ENCODE measurements at places on chromosomes 13 and 19. TPM values are rescaled to one million over a fixed set of nuclear protein-coding genes. Genes with fewer than 3 reads are reported as not detected.

Gene ACTN4
- total RNA-seq, result 879 TPM

Gene ZNF763
- total RNA-seq, result not detected

Gene OXGR1
- total RNA-seq, result 0.36 TPM

Gene TCF3
- total RNA-seq, result 156 TPM

Gene OR7C1
- total RNA-seq, result not detected

Gene GRIN3B
- total RNA-seq, result 2.7 TPM

- peak; percentile 53 for DNase-seq
- no peaks in the 10 kb centered on the region for H3K36me3 ChIP-seq
- H3K4me1 ChIP-seq, result no peaks in the 10 kb centered on the region
- peak overlapping the region; percentile 46 for H3K4me3 ChIP-seq
Observed at GRCh38 chr13:21478881-21479808, 20.0 kb upstream of the ZDHHC20 start.

GRCh38 chr19:11261431-11261970, 823 bp downstream of the DOCK6 start:
- H3K4me3 ChIP-seq, result peak overlapping the region; percentile 61
- H3K36me3 ChIP-seq, result no peaks in the 10 kb centered on the region
- H3K27me3 ChIP-seq, result no peaks in the 10 kb centered on the region
- H3K27ac ChIP-seq, result no peak overlapping the region
- peaks cover 4% of the 10 kb centered on the region for H3K4me1 ChIP-seq
- DNase-seq, result no peak

GRCh38 chr13:97448503-97449251, 14.7 kb downstream of the RAP2A start:
- no peak overlapping the region for H3K27ac ChIP-seq
- peaks cover 3% of the 10 kb centered on the region for H3K36me3 ChIP-seq
- no peaks in the 10 kb centered on the region for H3K4me1 ChIP-seq
- H3K4me3 ChIP-seq, result no peak overlapping the region
- no peak for DNase-seq

DNA sequence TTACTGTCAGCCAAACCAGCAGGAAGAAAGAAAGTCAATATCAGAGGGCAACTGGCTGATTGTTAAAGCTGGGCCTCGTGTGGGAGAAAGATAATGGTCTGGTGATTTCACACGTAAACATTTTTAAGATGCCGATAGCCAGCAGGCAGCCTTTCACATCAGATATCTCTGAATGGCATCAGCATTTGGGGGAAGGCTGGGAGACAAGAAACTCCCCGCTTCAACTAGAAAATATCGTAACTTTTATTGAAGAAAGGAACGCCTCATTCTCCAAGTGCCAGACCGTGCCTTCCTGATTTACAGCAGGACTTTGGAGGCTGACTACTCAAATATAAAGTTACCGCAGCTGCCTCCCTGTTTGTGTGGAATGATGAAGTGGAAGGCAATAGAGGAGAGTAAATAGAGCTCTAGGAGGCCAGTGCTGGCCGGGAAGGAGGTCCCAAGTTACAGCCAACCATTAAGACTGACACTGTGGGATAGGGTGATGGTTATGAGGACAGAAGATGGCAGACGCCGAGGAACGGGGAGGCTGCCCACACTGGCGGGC, 284.3 kb upstream of the MAB21L1 start:
- no peak overlapping the region for H3K4me3 ChIP-seq
- no peaks in the 10 kb centered on the region for H3K27me3 ChIP-seq
- H3K4me1 ChIP-seq, result peaks cover 11% of the 10 kb centered on the region

DNA sequence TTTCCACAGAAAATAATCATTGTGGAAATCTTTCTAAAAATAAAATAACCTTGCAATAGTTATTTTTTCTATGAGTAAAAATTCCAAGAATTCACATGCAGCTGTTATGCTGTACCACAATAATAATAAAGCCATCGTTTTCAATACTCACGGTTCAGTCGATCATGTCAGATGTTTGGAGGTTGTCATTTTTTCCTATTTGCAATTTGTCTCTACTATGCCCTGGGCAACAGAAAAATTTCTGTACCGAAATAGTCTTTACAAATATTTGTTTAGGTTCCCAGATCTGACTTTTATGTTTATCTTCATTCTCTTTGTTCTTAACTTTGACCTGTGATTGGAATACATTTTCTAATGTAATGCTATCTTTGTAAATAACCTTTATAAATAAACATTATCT, 79.7 kb downstream of the ESD start:
- H3K4me3 ChIP-seq, result no peak overlapping the region
- no peaks in the 10 kb centered on the region for H3K27me3 ChIP-seq
- no peak for DNase-seq
- H3K27ac ChIP-seq, result no peak overlapping the region
- peaks cover 6% of the 10 kb centered on the region for H3K36me3 ChIP-seq

- no peak overlapping the region for H3K4me3 ChIP-seq
- peaks cover 2% of the 10 kb centered on the region for H3K36me3 ChIP-seq
- no peak for DNase-seq
Observed at GRCh38 chr19:19531951-19532805, 3.5 kb downstream of the YJEFN3 start.

- H3K27ac ChIP-seq, result no peak overlapping the region
- H3K36me3 ChIP-seq, result no peaks in the 10 kb centered on the region
- H3K27me3 ChIP-seq, result no peaks in the 10 kb centered on the region
- no peaks in the 10 kb centered on the region for H3K4me1 ChIP-seq
- no peak for DNase-seq
Observed at GRCh38 chr13:44417876-44418275, 44.3 kb downstream of the SERP2 start.

Data from astrocyte (in vitro differentiated cells and primary cell).